ENCODE measurements at places on chromosomes 6 and 20. TPM values are rescaled to one million over a fixed set of nuclear protein-coding genes. Genes with fewer than 3 reads are reported as not detected.

TAGAP gene
- not detected for total RNA-seq

DNA sequence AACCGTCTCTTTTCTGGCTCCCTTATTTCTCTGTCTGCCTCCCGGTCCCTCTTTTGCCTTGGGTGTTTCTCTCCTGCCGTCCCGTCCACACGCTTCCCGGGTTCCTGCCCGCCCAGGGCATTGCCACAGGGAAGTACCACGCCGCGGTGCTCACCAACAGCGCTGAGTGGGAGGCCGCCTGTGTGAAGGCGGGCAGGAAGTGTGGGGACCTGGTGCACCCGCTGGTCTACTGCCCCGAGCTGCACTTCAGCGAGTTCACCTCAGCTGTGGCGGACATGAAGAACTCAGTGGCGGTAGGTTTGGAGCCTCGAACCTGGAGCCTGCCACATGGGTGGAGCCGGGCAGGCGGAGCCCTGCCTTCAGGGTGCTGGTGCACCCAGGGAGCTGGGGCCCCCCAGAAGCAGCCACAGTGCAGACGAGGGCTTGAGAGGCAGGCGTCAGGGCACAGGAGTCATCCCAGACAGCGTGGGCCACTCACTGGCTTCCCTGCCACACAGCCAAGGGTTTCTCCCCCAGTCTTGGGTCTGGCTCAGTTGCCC lies 21.3 kb downstream of the NPEPL1 start:
- no peaks in the 10 kb centered on the region for H3K27me3 ChIP-seq
- no peak for DNase-seq
- no peaks in the 10 kb centered on the region for H3K4me1 ChIP-seq
- H3K27ac ChIP-seq = no peak overlapping the region
- H3K4me3 ChIP-seq = no peak overlapping the region
- no peaks in the 10 kb centered on the region for H3K36me3 ChIP-seq

PLA2G7 gene
- total RNA-seq = under 0.01 TPM

SLC22A16 gene
- under 0.01 TPM for total RNA-seq

RNF217 gene
- total RNA-seq = 13.2 TPM

ETV7 gene
- 1.0 TPM for total RNA-seq

PPIL4 gene
- 41.1 TPM for total RNA-seq

GRCh38 chr20:35155936-35156335 lies 8.8 kb upstream of the EDEM2 start:
- no peaks in the 10 kb centered on the region for H3K27me3 ChIP-seq
- H3K27ac ChIP-seq = no peak overlapping the region
- no peaks in the 10 kb centered on the region for H3K36me3 ChIP-seq
- no peak for DNase-seq

GRCh38 chr6:157753291-157753690 lies 69.8 kb upstream of the SNX9 start:
- no peak for DNase-seq
- no peak overlapping the region for H3K27ac ChIP-seq
- no peak overlapping the region for H3K4me3 ChIP-seq
- no peaks in the 10 kb centered on the region for H3K4me1 ChIP-seq
- H3K36me3 ChIP-seq = no peaks in the 10 kb centered on the region

Data from fibroblast of lung (primary cell).